Pulmonary artery endothelial cell (primary cell): ENCODE measurements at places on chromosomes 5 and 9. TPM values are rescaled to one million over a fixed set of nuclear protein-coding genes. Genes with fewer than 3 reads are reported as not detected.

Gene ACTBL2
- not detected in 2 replicates for total RNA-seq

Gene CBY3
- total RNA-seq: 0.26 TPM in 1 of 2 replicates, not detected in the other

Gene NTRK2
- under 0.01 and 0.04 TPM in 2 replicates for total RNA-seq

Gene IFNA13
- not detected in 2 replicates for total RNA-seq

Gene SAXO1
- total RNA-seq: under 0.01 TPM in 1 of 2 replicates, not detected in the other

Gene LCNL1
- not detected in 2 replicates for total RNA-seq
